ENCODE measurements at places on chromosomes 7 and 10.

- DNase-seq = no peak
Measured at GRCh38 chr7:41096917-41097316, 606.0 kb downstream of the INHBA start.

DNA sequence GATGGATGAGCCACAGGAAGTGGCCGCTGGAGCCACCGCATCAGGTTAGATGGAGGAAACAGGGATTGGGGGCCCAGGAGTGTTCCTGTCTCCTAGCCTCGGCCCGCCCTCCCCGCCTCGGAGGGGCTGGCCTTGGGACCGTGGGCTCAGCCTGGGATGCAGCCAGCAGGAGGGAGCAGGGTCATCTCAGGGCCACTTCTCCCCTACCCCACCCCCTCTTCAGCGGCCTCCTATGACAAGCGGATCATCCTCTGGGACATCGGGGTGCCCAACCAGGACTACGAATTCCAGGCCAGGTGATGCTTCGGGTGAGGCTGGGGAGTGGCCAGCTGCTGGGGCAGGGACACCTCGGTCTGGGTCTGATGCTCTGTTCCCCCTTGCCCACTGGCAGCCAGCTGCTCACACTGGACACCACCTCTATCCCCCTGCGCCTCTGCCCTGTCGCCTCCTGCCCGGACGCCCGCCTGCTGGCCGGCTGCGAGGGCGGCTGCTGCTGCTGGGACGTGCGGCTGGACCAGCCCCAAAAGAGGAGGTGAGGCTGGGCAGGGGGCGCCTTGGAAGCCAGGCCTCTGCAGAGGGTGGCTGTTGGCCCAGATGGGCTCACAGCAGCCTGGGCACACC lies 4.7 kb downstream of the LRWD1 start:
- no peak for DNase-seq

DNA sequence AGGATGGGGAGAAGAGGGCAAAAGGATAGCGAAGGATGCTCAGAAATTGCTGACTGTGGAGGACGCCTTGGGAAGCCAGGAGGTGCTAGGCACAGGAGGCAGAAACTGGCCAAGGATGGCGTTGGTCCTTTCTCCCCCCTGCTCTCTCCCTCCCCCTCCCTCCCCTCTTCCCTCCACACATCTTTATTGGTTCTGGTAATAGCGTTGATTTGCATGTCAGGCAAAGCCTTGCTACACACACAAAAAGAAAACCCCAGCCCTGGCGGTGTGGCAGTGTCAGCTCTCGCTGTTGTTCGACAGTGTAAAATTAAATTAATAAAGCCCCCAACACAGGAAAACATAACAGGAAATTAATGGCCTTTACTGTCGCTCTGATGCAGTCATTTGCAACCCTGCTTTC lies 47.2 kb downstream of the PAX2 start:
- no peak for DNase-seq

DNA sequence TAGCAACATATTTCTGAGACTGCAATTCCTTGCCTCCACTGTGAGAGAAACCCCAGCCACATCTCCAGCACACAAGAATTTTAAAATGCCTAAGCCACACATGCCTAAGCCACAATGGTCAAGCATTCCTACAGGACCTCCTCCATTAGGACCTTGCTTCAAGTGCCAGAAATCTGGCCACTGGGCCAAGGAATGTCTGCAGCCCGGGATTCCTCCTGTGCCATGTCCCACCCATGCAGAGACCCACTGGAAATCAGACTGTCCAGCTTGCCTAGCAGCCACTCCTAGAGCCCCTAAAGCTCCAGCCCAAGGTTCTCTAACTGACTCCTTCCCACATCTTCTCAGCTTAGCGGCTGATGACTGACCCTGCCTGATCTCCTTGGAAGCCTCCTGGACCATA lies 117.5 kb downstream of the AHR start:
- no peak for DNase-seq

DNA sequence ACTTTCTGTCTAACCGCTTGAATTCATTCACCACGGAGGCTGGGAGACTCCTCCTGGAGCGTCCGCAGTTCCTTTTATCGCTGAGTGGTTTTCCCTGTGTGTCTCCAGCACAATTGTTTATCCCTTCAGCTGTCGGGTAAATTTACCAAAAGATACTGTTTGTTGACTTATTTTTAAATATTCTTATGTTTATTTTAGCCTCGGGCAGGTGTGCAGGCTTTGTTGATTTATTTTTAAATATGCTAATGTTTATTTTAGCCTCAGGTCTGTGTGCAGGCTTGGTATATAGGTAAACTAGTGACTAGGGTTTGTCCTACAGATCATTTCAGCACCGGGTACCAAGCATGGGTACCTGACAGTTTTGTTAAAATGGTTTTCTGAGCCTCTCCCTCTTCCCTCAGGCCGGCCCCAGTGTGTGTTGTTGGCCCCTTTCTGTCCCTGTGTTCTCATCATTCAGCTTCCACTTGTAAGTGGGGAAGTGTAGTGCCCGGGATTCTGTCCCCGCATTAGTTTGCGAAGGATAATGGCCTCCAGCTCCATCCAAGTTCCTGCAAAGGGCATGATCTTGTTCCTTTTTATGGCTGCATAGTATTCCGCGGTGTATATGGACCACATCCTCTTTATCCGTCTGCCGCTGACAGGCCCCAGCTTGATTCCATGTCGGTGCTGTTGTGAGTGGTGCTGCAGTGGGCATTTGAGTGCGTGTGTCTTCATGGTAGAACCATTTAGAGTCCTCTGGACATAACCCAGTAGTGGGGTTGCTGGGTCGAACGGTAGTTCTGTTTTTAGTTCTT lies 5.3 kb downstream of the GET4 start:
- DNase-seq = no peak

All from T-helper 9 cell (primary cell).